ENCODE measurements at places on chromosomes 16 and 17.

DNA sequence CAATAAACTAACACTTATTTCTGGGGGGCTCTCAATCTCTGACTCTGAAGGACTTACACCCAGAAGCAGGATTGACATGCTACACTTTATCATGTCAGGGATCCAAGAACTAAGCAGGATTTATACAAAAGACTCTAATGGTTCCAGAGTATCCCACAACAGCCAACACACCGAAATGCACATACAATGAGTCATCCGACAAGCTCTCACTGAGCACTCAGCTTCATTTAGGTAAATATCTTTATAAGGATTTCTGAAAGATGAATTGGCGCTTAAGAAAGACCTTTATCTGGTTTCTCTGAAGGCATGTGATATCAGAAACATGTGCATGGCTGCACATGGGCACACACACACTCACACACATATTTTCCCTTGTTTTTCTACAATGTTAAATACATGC, 77.2 kb downstream of the TOX3 start:
- DNase-seq: no peak

GRCh38 chr16:46929378-46930332, 43.8 kb downstream of the DNAJA2 start:
- DNase-seq: peak; percentile 54

GRCh38 chr17:40956401-40957254, 10.1 kb downstream of the KRT39 start:
- DNase-seq: no peak

DNA sequence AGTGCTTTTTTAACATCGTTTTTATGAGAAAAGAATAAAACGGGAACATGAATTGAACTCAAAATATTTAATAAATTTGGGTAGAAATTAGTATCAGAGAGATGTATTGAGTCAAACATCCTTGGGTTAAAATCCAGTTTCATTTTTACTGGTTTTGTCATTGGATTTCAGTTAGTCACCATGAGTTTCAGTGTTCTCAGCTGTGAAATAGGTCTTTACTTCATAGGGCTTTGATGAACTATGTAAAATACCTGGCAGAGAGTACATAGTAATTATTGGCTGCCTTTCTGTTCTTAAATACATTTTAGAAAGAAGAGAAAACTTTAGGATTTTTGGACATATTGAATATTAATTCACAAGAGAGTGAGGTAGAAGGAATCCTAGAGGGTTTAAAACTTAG, 105.8 kb downstream of the TANC2 start:
- no peak for DNase-seq

- DNase-seq: no peak
These were observed 105.4 kb downstream of the STX8 start for GRCh38 chr17:9470171-9470570.

DNA sequence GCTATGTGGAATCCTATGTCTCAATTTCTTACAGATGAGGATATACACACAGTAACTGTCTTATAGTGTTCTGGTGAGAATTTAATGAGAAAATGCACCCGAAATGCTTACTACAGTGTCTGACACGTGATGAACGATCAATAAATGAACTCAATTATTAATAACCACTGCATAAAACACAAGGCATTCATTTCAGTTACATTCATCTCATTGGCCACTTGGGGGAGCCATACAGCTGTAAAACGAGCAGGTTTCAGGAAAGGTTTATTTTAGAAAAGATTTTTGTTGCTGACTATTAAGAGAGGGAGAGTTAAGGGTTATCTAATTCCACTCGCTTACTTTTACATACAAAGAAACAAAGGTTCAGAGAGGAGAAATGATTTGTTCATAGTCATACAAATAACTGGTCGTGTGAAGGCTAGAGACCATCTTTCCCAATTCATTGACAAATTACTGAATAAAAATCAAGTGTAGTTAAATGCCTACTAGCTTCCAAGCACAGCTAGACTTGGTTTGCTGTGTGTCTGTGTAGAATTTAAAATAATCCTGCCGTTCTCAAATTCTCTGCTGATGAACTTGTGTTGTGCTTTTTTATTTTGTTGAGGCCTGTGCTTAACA, 160.1 kb downstream of the MAP2K4 start:
- no peak for DNase-seq

DNA sequence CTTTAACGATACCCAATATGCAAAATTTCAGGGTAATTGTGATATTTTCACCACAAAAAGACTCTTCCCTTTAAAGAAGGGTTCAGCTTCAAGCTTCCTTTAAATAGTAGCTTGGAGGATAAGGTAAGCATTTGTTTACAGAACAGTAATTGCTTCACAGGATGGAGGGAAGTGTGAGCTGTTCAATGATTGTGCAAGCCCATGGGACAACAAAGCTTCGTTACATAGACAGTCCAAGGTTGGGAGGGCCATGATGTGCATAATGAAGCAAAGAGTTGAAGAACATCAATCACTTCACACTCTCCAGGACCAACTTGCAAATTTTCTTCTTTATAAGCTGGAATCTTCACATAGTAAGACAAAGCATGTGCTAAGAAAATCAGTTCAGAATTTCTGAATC, 145.0 kb upstream of the ASIC2 start:
- DNase-seq: no peak

GRCh38 chr17:37643869-37644268, 623 bp upstream of the DDX52 start:
- no peak for DNase-seq

DNA sequence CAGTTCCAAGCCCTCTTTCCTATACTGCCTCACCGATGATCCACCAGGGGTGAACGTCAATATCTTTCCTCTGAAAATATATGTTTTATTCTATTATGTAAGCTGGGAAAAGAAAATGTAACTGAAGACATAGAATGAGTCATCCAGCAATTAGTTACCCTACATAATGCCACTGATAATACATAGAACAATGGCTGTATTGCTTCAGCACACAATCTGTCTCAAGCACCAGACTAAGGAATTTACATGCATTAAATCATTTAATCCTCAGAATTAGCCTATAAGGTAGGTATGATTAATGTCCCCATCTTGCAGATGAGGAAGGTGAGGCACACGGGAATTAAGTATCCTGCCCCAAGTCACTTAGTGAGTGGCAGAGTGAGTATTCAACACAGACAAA, 472.8 kb downstream of the TOX3 start:
- DNase-seq: no peak

DNA sequence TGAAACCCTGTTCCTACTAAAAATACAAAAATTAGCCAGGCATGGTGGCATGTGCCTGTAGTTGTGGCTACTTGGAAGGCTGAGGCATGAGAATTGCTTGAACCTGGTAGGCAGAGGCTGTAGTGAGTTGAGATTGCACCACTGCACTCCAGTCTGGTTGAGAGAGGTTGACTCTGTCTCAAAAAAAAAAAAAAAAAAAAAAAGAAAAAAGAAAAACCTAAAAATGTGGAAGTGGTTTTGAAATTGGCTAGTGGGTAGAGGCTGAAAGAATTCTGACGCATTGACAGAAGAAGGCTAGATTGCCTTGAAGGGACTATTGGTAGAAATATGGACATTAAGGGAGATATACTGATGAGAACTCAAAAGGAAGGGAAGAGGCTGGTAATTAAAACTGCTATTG, 33.6 kb upstream of the CPPED1 start:
- DNase-seq: no peak

GRCh38 chr17:19873346-19873745, 5.6 kb upstream of the ULK2 start:
- DNase-seq: no peak

DNA sequence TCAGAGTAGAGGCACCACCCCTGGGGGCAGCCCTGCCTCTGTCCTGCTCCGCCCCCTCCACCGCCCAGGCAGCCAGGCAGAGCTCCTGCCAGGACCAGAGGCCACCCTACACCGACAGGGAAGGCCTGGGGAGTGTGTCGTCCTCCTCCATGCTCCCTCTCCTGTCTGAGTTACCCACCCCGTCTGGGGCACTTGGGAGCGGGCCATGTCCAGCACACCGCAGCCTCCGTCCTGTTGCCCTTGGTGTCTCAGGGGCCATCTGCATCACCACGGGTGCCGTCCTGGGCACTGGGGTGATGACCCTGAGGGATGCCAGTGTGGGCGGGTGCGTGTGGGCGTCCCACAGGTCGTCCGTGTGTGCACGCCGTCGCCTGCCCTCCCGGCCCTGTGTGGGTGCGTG, 65.3 kb upstream of the ZNF750 start:
- DNase-seq: no peak

All from stimulated activated naive CD4-positive, alpha-beta T cell treated with Interleukin-2 at 50 U/mL for 16 hours (primary cell).